ENCODE measurements at places on chromosomes 11 and 22. TPM values are rescaled to one million over a fixed set of nuclear protein-coding genes. Genes with fewer than 3 reads are reported as not detected.

Gene CACNA1I
- 0.06 TPM for total RNA-seq

GRCh38 chr11:119584193-119585042 lies 144.6 kb downstream of the NECTIN1 start:
- H3K27me3 ChIP-seq: no peaks in the 10 kb centered on the region
- peaks cover 34% of the 10 kb centered on the region for H3K4me1 ChIP-seq
- peak overlapping the region; percentile 69 for H3K4me3 ChIP-seq
- H3K27ac ChIP-seq: peak overlapping the region; percentile 79
- no peaks in the 10 kb centered on the region for H3K36me3 ChIP-seq

- DNase-seq: no peak
- no peaks in the 10 kb centered on the region for H3K27me3 ChIP-seq
- no peaks in the 10 kb centered on the region for H3K36me3 ChIP-seq
- H3K4me3 ChIP-seq: no peak overlapping the region
- peaks cover 12% of the 10 kb centered on the region for H3K4me1 ChIP-seq
- no peak overlapping the region for H3K27ac ChIP-seq
Observed at GRCh38 chr11:35343033-35343598, 76.2 kb downstream of the SLC1A2 start.

DNA sequence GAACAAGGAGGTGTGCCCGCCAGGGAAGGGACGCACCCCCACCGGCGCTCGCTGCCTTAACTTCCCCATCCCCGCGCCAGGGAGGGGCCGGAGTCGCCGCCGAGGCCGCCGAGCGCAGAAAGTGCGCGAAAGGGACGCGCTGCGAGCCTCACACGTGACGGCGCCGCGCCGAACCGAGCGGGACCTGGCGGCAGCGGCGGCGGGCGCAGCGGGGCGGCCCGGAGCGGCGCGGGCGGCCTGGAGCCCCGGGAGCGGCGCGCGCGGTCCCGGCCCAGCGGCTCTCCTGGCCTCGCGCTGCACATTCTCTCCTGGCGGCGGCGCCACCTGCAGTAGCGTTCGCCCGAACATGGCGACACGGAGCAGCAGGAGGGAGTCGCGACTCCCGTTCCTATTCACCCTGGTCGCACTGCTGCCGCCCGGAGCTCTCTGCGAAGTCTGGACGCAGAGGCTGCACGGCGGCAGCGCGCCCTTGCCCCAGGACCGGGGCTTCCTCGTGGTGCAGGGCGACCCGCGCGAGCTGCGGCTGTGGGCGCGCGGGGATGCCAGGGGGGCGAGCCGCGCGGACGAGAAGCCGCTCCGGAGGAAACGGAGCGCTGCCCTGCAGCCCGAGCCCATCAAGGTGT lies at the start of gene SORL1:
SORL1 (plus strand) TSS at position 329 of the 623 bp plus-strand sequence; CDS start at position 347, 18 bp downstream.
- H3K4me3 ChIP-seq: peak within 1 kb of the TSS; percentile 89
- H3K4me1 ChIP-seq: peaks cover 39% of the 10 kb centered on the region
- H3K36me3 ChIP-seq: no peaks in the 10 kb centered on the region
- peak; percentile 90 for DNase-seq
- peak within 1 kb of the TSS; percentile 65 for H3K27ac ChIP-seq
- H3K27me3 ChIP-seq: no peaks in the 10 kb centered on the region

GRCh38 chr22:31929167-31929930 lies 15.0 kb upstream of the YWHAH start:
- H3K27ac ChIP-seq: no peak overlapping the region
- H3K36me3 ChIP-seq: no peaks in the 10 kb centered on the region
- H3K4me1 ChIP-seq: no peaks in the 10 kb centered on the region
- DNase-seq: no peak
- H3K27me3 ChIP-seq: no peaks in the 10 kb centered on the region

DNA sequence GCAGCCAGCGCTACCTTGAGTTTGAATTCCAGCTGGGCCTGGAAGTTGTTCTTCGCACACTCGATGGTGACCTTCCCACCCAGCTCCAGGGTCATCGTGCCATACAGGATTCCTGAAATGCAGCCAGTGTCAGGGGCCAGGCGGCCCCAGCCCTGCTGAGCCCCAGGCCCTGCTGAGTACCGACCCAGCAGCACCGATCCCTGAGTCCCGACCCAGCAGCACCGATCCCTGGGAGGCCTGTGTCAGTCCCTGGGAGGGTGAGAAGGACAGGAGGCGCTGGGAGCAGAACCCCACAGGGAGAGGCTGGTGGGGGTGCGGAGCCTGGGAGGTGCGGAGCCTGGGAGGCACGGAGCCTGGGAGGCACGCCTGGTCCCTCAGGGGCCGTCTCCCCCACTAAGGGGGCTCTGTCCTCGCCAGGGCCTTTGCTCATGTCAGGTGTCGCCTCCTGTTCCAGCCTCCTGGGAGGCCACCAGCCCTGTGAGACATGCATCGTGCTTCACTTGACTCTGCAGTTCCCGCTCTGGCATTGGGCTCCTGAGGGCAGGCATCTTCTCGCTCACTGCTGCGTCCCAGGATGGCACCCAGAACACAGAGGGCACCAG lies 37.1 kb upstream of the CARS1 start:
- H3K36me3 ChIP-seq: no peaks in the 10 kb centered on the region
- H3K27me3 ChIP-seq: no peaks in the 10 kb centered on the region
- DNase-seq: no peak
- H3K27ac ChIP-seq: no peak overlapping the region
- peaks cover 22% of the 10 kb centered on the region for H3K4me1 ChIP-seq
- no peak overlapping the region for H3K4me3 ChIP-seq
